ENCODE measurements at places on chromosomes 16 and 17.

DNA sequence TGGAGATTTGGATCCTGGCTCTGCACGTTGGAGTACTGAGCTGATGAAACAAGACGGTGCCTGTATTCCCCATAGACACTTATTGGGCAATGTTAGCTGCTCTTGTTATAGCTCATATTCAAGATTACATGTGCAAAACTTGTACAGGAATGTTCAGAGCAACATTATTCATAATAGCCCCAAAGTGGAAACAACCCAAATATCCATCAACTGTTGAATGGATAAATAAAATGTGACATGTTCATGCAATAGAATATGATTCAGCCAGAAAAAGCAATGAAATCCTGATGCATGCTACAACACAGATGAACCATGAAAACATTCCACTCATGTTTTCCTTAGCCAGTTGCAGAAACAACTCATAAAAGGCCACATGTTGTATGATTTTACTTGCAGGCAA is 5.7 kb upstream of the SDR42E1 start:
- DNase-seq, result peak; percentile 83

- no peak for DNase-seq
These were observed 4.8 kb downstream of the RABEP1 start for GRCh38 chr17:5286846-5287245.

- DNase-seq, result no peak
These were observed 13.0 kb downstream of the SARM1 start for GRCh38 chr17:28384281-28385036.

DNA sequence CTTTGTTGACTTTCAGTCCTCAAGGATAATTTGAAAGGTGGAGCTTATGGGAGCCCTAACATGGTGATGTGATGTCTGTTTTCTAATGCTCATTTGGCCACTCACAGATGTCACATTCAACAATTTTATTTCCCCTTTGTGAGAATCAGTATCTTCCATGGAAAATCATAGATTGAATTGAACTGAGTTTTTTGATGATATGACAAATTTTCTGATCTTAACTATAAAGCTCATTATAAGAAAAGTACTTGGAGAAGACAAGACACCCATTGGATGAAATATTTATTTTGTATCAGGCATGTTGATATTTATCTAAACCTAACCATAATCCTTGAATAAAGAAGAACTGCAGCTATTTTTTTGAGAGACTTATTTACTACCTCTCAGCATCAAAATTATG is 824.6 kb upstream of the GOT2 start:
- DNase-seq, result no peak

DNA sequence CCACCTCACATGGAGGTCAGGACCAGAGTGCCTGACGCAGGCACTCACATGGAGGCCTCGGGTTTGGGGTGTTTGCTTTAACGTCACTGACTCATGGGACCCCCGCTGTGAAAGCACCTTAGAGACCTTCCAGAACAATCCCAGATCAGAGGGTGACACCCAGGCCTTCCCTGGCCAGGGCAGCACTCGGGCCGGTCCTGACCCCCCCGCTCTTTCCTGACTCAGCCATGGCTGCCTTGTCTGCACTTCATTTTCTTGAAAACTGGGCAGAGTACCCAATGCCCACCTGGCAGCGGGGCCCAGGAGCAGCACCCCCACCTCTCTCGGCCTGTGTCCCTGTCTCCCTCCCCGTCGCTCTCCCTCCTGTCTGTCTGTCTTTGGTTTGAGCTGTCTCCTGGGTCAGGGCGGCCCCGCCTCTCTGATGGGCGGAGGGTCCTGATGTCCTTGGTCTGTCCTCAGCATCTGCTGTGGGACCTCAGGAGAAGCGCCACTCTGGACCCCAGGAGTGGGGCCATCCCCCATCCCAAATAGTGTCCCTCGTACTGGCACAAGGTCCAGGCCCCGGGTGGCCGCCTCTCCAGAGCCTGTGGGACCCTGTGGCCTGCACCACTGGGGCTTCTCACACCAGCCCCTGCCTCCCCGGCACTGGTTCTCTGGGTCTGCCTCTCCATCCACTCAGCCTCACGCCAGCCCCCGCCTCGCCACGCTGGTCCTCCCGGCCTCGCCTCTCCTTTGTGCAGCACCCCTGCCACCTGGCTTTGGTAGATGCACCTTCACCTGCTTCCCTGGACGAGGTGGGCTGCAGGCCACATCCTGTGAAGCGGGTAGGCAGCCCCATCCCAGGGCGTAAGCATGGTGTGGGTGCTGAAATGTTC is 55.9 kb upstream of the ZNF469 start:
- no peak for DNase-seq

GRCh38 chr16:50393858-50394802 is 25.3 kb upstream of the BRD7 start:
- no peak for DNase-seq

- peak; percentile 96 for DNase-seq
These were observed 4.9 kb downstream of the TNRC6C start for GRCh38 chr17:77963441-77963840.

DNA sequence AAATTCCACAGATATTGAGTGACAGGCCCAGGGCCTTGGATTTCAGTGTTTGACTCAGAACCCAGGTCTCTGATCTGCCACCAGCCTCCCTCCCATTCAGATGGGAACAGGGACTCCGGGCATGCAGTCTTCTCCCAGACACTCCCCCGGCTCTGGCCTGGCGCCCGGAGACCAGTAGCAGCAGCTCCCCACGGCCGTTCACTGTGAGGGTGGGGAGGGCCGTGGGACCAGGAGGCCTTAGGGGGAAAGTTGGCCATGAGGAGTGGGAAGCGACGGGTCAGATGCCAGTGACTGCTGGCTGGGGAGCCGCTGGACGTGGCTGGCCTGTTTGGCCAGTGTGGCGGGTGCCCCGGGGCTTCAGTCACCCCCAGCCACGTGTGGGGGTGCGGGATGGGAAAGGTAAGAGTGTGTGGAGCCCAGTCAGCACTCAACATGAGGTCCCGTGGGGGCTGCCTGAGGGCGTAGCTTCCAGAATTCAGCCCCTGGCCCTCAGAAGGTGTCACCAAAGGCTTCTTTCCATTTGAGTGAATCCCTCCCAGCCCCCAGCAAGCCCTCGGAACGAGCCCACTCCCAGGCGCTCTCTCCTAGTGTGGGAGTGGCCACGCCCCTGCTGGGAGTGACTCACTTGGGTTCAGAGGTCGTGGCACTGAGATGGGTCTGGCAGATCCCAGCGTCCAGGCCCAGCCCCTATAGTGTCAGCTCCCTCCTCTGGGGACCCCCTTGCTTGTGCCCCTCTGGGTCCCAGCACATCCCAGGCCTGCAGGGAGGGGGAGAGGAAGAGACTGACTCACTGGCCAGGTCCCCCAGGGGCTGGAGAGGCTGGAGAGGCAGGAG is 309.4 kb downstream of the SEC14L1 start:
- peak; percentile 85 for DNase-seq

DNA sequence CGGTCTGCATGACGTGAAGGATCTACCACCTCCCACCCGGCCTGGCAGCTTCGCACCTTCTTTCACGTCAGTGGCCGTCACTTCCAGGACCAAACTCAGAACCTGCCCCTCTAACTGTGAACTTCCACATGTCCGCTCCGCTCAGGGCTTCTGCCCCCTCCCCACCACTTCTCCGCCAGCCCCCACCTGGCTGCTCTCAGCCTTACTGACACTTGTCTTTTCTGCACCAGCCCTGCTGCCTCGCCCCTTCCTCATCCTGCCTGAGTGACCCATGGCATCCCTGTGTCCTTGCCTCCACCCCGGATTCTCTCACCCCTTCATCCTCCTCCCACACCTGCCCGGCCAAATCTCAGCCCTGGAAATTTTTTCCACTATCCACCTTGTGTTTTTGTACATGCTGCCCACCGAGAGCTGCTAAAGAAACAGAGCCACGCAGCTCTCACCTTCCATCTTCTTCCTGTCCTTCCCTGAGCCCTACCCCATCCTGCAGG is 14.2 kb downstream of the PIMREG start:
- no peak for DNase-seq

DNA sequence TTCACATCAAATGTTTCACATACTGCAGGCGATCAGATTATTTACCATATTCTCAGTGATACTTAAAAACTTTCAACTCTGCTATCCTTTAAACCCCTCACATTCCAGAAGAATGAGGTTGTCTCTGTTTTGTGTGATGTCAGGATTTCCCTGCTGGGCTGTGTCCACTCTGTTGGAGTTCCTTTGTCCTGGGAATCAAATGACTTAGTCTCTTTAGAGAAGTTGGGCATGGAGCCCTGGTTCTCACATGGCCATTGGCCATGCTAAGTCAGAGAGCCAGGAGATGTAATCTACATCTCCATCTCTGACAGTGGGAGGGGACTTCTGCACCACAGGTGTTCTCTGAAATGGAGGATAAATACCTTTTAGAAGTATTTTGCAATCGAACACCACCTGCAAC is 205.1 kb upstream of the MAF start:
- DNase-seq, result no peak

DNA sequence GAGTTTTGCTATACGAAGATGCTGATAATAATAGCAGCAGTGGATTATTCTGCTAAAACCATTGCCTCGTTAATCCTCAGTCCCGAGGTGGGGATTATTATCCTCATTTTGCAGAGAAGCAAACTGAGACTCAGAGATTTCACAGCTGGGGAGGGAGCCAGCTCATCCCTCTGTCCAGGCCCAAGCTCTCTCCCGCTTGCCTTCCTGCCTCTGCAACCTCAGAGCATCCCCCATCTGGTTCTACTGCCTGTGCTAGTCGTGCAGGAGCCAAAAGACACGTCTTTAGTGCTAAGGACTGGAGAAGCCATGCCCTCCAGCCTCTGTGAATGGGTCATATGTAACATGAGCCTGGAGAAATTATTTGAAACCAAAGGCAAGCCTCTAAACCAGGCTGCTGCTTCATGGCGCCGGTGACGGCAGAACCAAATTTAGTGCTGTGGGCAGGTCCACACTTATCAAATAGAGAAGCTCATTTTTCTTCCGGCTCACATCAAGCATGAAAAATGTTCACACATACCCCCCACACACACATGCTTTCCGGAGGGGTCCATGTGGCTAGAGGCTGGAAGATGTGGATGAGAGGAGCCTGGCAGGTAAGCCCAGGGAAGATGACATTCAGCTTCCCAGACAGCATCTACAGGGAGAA is 13.5 kb downstream of the MAPT start:
- no peak for DNase-seq

- no peak for DNase-seq
These were observed 77.3 kb downstream of the ZDHHC7 start for GRCh38 chr16:84933774-84934631.

DNA sequence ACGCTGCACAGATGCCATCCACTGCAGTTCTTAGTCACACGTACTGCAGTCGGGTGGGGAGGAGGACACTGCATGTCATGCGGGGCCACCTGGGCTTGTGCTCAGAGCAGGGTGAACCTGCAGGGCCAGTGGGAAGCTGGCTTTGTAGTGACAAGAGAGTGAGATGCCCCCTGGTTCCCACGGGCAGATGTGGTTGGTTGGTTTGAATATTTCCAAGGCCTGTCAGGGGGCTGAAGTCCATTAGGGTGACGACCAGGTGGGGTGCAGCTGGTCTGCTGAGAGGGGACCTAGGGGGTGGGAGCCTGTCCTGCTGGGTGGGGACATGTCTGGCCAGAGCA is 14.3 kb downstream of the ZNF213 start:
- DNase-seq, result no peak

GRCh38 chr16:4612977-4613635 is 1.6 kb downstream of the UBALD1 start:
- DNase-seq, result no peak

DNA sequence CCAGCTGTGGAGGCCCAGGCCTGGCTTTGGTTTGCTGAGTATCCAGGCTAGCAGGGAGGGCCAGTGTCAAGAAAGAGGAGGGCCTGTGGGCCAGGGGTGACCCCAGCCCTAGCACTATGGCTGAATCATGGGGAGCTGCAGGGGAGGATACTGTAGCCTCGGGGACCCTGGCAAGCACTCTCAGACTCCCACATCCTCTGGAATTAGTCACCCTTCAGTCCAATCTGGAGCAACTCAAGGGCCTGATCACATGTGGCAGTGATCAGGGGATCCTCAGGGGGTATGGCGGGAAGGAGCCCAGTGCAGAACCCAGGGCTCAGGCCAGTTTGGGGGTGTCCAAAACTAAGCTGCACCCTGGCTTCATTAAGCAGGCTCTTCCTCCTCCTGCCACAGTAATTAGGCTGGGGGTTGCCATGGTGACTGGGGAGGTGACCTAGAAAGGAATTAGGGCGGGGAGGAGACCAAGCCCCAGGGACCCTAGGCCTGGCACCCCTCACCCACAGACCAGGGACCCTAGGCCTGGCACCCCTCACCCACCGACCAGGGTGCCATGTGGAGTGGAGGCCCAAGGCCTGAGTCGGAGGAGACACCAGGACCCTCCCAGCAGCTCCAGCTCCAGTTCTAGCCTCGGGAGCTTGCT is 5.8 kb downstream of the NLGN2 start:
- peak; percentile 38 for DNase-seq

- no peak for DNase-seq
These were observed 363.1 kb downstream of the WWOX start for GRCh38 chr16:78462288-78463208.

DNA sequence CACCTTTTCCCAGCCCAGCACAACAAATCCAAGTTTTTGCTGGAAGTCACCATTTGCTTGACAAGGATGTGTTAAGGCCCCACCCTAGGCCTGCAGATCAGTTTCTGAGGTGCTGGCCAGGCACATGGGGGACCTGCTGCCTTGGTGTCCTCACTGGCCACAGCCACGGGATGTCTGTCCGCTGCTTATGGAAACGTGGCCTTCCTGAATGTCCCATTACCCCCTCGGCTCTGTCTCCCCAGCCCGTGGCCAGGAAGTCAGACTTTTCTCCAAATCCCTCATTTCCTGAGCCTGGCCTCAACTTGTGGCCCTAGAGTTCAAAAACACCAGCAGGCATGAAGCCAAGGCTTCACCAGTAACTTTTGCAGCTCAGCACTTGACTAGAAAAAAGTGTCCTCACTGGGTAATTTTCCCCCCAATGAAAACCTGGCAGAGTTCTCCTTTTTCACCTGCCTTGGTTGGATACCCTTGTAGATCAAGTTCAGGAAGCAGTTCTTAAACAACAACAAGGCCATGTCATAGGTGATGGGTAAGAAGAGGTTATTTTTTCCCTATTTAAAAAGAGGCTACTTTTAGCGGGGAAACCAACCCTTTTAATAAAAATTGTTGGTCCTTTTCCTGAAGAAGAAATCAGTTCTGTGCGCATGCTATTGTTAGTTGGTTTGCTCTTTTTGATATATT is 80.8 kb downstream of the SOCS1 start:
- DNase-seq, result no peak

- peak; percentile 34 for DNase-seq
These were observed 145.3 kb downstream of the IRF8 start for GRCh38 chr16:86044241-86044671.

DNA sequence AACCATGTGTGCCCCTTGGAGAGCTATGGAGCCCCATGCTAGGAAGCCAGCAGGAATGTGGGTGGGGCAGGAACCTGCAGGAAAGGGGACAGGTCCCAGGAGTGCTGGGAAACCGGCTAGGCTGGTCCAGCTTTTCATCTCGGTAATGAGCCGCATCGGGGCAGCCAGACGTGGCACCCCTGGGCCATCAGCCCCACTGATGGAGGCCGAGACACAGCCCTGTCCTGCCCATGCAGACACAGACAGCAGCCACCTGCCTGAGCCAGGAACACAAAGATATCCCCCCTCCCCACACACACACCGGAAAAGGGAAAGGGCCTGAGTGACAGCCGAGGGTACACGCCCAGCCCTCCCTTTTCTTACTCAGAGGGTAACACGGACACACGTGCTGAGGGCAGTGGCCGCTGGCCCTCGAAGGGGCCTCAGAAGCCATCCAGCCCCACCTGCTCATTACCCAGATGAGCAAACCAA is 18.1 kb downstream of the PPL start:
- no peak for DNase-seq

GRCh38 chr17:57721967-57722703 is 23.0 kb downstream of the CCDC182 start:
- no peak for DNase-seq
